ENCODE measurements at places on chromosomes 3 and 15. TPM values are rescaled to one million over a fixed set of nuclear protein-coding genes. Genes with fewer than 3 reads are reported as not detected.

GRCh38 chr15:59492389-59493377 is 54.7 kb downstream of the FAM81A start:
- peak; percentile 66 for DNase-seq

DNA sequence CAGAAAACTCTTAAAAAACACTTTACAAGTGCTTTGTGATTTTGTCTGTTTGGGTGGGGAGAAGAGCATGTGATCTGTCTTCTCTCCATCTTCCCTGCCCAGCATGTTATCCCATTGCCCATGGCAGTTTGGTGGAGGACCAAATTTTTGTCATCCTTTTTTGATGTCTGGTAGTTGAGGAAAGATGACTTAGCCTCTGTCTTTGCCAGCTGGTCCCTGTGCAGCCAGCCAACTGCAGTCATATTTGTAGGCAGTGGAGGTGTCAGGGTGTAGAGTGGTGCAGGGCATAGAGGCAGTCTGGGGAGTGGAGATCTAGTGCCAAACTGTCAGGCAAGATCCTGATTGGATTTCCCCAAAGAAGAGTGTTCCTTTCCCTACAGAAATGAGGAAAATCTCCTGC is 40.7 kb downstream of the GASK1A start:
- DNase-seq, result no peak

DNA sequence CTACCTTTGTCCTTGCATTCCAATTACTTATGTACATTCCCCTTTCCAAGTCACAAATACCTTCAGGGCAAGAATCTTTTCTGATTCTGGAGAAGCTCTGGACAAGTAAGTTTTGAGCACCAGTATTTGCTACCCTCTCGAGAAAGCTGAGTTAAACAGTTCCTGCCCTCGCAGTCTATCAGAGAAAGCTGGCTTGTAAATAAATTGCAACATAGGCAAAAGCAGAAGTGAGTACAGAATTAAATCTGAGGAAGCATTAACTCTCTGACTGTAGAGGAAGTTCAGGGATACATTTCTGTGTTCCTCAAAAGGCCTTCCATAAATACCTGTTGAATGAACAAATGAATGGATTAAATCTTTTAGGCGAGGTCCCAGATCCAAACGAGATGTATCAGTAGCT is 1.2 kb downstream of the OSBPL11 start:
- DNase-seq, result no peak

DNA sequence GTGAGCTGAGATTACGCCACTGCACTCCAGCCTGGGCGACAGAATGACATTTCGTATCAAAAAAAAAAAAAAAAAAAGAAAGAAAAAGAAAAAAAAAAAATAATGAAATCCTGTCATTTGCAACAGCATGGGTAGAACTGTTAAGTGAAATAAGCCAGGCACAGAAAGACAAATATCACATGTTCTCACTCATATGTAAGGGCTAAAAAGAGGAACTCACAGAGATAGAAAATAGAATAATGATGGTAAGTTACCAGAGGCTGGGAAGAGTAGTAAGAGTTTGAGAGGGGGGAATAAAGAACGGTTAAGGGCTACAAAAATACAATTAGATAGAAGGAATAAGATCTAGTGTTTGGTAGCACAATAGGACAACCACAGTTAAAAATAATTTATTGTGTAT is 19.7 kb downstream of the DENND6A start:
- DNase-seq, result no peak

- DNase-seq, result peak; percentile 43
Observed at GRCh38 chr3:101849714-101850245, 466 bp downstream of the NFKBIZ start.

GRCh38 chr3:138371070-138371965 is 22.9 kb downstream of the MRAS start:
- no peak for DNase-seq

DNA sequence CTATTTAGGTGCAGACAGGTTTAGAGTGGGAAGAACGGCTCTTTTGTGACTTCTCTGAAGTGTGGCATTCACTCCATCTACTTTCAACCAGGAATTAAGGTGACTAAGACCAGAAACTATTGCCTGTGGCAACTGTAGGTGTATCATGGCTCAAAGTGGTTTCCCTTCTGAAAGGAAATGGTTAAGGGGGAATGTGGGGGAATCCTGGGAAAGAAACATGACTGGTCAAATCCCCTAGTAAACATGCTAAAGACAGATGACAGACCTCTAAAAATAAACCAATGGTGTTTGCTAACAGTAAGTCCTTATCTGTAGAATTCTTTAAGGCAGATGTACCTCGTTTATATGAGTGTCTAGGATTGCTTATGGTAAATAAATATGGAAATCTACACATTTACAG is 56.9 kb downstream of the MEGF11 start:
- DNase-seq, result no peak

- no peak for DNase-seq
Observed at GRCh38 chr3:33318710-33319380, 41.6 kb downstream of the FBXL2 start.

- DNase-seq, result no peak
Observed at GRCh38 chr3:13401149-13401548, 19.0 kb downstream of the NUP210 start.

DNA sequence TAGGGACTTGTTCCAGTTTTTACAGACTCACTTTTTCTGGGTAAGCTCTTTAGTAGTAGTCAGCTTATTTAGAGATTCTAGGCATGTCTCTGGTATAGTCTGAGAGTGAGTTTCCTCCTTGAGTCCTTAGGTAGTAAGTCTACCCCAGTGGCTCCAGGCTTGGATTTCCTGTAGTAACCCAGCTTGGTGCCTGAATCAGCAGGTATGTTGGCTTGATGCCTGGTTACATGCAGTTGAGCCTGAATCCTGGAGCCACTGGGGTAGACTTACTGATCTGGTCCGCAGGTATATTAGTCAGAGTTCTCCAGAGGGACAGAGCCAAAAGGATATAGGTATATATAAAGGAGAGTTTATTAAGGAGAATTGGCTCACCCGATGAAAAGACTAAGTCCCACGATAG is 85.8 kb upstream of the RBMS3 start:
- no peak for DNase-seq

- peak; percentile 43 for DNase-seq
Observed at GRCh38 chr3:174125267-174125824, 727.8 kb downstream of the NLGN1 start.

- no peak for DNase-seq
Observed at GRCh38 chr3:9689757-9690156, 13.9 kb upstream of the CPNE9 start.

GRCh38 chr3:129429602-129430001 is 1.2 kb upstream of the EFCAB12 start:
- no peak for DNase-seq

- DNase-seq, result peak; percentile 75
Observed at GRCh38 chr3:184154885-184155643, at the start of gene DVL3. DVL3 (plus strand) TSS chr3:184155377; CDS start chr3:184155636, 259 bp downstream.

The EID1 gene
- polyA plus RNA-seq, result 126 TPM

DNA sequence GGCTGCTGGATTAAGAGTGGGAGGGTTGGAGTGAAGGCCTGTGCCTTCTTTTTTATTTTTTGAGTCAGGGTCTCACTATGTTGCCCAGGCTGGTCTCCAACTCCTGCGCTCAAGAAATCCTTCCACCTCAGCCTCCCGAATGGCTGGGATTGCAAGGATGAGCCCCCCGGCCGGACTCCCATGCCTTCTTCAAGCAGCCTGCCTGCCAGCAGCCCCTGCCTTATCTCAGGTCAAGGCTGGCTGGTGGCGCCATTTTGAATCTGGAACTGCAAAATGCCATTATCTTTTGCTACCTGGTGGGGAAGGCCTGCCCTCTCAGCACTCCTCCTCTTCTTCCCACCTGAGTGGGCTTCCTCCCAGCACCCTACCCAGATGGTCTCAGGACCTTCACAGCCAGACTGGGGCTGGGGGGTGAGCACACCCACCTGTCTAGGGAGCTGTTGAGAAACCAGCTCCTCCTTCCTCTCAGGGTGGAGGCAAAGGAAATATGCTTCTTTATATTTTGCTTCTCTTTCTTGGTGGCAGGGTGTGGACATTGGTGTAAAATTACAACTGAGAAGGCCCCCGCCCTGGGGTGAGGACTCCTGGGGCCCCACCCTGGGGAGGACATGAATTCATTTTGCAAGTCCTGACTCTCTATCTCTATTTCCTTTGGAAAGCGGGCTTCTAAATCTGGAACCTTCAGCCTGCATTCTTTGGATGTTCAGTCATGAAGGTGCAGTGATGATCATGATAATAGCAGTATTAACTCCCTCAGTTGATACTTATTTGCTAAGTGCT is 7.7 kb upstream of the FLNB start:
- peak; percentile 72 for DNase-seq

DNA sequence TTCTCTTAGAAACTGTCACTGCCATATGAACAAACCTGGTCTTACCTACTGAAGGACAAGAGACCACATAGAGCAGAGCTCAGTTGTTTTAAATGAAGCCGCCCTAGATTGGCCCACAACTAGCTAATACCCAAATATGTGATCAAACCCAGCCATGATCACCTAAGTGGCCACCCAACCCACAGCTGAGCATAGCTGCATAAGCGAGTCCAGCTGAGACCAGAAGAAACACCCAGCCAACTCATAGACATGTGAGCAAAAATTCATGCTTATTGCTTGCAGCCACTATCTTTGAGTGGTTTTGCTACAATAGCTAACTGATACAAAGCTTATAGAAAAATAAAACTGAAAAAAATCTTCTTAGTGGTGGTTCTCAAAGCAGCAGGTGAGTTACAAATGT is 124.3 kb upstream of the CPNE4 start:
- DNase-seq, result no peak

GRCh38 chr3:123044981-123045763 is 17.6 kb upstream of the SEMA5B start:
- DNase-seq, result no peak

The LXN gene
- 20.9 TPM for polyA plus RNA-seq

The UBL7 gene
- 38.5 TPM for polyA plus RNA-seq

The LRRC31 gene
- polyA plus RNA-seq, result 2.6 TPM

GRCh38 chr3:3927965-3928364 is 128.7 kb downstream of the LRRN1 start:
- no peak for DNase-seq

DNA sequence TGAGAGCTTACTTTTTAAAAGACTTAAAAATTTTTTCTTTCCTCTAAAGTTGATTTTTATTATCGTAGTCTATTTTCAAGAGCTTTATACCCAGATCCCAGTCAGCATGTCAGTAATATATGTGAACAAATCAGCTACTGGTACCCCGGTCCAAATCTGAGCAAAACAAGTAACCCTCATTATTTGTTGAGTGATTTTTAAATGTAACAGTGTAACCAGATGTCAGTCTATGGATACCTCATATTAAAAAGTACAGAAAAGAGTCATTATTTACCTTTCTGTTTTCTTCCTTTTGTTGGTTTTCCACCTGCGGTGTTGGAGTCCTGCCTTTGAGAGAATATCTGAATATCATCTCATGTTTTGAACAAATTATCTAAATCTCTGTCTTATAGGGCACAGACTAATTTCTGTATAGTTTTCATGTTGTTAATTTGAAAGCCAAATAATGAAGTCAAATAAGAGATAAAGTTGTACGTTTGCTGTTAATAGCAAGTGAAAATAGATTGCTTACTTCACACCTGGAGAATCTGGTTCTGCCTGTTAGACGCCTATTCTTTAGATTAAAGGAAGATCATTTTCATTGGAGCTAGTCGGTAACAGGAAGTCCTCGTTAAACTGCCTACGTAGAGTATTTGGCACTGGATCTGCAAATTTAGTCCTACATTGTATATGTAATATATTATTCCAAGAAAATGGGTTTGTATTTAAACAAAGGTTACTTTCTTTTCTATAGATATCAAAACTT is at the start of gene STX19:
Gene STX19, minus strand, starts transcription at position 505 of the 745 bp plus-strand sequence. CDS start 13,328 bp downstream, outside the sequence.
- peak; percentile 94 for DNase-seq

DNA sequence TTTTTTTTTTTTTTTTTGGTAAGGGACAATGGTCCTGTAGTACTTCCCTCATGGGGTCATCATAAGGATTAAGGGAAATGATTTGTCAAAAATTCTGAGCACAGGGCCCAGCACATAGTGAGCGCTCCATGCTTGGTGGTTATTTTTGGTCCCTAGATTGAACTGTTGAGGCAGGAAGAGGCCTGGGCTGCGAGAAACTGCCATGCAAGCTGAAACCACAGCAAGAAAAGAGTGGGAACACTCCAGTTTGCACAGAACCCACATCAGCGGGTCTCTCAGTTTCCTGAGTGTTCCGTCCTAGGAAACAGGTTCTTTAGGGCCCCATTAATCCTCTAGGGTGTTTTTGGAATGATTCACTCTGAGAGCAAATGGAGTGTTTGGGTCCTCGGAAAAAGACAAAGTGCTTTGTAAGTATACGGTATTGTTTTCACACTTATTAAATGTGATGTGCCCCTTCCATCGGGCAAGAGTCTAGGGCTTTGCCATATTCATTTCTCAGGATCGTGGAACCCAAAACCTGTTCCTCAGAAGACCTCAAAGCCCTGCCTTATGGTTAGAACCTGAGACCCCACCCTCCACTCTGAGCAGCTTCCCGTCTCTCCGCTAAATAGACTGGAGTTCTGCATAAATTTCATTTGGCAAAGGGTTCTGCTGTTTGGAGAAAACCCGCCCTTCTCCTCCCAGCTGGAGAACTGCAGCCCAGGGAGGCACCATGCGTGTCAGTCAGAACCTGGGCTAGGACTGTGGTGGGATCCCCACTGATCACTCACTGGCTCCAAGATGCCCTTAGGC is 60.4 kb downstream of the SPSB4 start:
- no peak for DNase-seq

The CHL1 gene
- 5.1 TPM for polyA plus RNA-seq
